ENCODE measurements at places on chromosomes 7 and 10.

DNA sequence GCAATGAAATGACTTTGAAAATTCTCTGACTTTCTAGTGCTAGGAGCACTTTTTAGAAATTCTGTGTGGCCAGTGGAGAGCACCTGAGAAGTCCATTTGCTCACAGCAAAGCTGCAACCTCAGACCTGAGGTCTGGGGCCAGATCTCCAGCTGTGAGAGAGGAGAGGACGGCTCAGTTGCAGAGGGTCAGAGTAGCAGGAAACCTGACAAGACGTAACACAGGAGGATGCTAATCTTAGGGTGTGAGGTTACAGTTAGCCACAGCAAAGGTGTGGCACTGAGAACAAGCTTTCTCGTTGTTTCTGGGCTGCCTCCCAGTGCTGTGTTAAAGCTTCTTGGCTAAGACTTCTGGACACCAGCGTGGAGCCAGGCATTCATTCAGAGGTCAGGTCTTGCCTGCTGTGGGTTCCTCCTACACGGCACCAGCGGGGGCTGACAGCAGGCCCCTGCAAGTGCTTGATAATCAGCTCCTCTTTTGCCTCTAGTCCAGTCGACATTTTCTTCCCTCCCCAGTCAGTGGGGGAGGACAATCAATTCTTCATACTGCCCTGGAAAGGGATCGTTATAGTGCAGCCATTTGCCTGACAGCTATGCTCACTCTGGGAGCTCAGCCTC lies 435.4 kb upstream of the DPP6 start:
- no peak for DNase-seq

GRCh38 chr7:103718482-103719061 lies 270.9 kb downstream of the RELN start:
- no peak for DNase-seq

DNA sequence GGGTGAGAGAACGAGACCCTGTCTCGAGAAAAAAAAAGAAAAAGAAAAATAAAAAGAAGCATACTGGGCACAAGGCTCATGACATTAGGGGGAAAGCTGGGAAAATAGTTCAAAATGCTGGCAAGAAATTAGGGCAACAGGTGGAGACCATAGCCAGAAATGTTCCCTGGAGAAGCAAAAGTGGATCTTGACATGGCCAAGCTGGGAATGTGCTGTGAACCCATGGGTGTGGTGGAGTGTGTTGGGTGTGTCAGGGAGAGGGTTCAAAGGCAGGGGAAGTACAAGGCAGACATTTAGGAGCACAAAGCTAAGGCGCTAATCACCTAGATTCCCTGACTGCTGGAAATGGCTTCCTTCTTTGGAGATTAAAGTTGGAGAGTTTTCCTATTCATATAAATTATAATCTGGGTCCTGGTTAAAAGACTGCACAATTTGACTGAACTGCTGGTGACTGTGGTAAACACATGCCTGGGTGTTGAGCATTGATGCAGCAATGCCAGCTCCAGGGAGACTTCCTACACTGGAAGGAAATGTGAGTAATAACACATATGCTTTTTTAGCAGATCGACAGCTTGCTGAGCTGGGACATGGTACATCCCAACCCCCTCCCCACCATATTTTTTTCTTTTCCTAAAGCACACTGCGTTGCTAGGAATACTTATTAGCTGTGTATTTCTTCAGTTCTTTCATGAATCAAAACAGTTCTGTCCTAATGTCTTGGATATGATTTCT lies 70.1 kb upstream of the ARHGAP21 start:
- DNase-seq, result peak; percentile 15

GRCh38 chr7:133550145-133550544 lies 297.3 kb downstream of the EXOC4 start:
- no peak for DNase-seq

GRCh38 chr7:153902862-153903261 lies 149.3 kb upstream of the DPP6 start:
- DNase-seq, result no peak

DNA sequence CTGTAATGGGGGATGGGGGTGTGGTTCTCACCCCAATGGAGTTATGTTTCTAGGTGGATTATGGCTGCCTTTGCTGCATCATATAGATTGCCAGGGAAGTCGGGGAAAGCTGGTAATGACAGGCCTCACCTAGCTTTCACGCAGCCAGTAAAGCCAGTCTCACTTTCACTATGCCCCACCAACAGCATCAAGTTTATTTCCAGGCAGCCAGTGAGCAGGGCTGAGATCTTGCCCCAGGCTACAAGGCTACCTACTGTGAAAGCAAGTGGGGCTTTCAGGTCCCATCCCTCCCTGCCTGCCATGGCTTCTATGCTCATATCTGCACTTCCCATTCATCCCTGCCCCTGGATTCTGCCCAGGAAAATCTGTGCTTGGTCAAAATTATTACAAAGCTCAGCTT lies 61.7 kb upstream of the NXPH1 start:
- no peak for DNase-seq

- peak; percentile 48 for DNase-seq
These were observed 11.9 kb downstream of the SSC4D start for GRCh38 chr7:76397409-76398183.

DNA sequence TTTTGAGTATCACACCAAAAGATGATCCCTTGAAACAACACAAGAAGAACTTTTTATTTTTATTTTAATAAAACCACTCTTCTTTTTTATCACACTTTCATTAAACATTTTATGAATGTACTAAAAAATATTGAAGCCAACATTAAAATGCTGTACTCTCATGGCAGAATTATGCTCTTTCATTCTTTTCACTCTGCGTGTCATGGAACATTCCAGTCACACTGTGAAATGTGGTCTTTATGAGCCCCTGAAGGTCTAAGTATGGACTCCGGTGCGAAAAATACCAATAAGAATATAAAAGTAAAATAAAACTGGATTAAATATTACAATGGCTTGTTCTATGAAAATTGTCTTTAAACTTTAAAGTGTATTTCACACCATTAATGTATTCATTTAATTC lies 148.4 kb downstream of the TMEM26 start:
- DNase-seq, result no peak

GRCh38 chr10:60099998-60100747 lies 193.8 kb upstream of the CCDC6 start:
- DNase-seq, result peak; percentile 43

DNA sequence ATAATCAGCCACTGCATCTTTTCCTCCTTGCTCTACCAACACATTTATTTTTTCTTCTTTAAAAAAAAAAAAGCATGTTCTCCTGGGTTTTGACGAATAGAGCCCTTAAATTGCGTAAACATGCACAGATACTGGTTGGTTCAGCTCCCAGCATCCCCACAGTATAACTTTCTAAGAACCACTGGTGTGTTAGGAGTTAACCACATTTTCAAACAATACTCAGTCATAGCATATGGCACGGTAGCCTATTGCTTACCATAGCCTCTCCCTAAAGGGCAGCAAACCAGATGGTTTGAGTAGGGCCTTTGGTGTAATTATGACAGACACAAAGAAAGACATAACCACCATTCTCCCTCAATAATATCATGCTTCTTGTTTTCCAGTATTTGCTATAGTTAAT lies 145.0 kb downstream of the LRRC4 start:
- DNase-seq, result peak; percentile 48

DNA sequence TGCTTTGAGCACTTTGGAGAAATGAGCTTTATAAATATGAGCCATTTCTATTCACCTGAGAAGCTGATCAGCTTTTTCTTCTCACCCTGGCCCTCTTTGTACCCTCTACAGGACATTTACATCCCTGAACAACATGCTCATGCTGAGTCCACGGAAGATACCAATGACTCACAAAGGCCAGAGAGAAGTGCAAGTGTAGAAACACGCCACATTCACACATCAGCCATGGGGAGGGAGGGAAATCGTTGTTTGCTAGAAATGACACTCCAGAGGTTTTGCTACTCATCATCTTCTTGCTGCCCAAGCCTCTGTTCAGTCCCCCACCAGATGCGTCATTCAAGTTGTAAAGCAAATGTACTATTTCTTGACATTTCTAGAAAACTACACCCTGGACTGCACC lies 2.8 kb upstream of the UCN3 start:
- DNase-seq, result no peak

DNA sequence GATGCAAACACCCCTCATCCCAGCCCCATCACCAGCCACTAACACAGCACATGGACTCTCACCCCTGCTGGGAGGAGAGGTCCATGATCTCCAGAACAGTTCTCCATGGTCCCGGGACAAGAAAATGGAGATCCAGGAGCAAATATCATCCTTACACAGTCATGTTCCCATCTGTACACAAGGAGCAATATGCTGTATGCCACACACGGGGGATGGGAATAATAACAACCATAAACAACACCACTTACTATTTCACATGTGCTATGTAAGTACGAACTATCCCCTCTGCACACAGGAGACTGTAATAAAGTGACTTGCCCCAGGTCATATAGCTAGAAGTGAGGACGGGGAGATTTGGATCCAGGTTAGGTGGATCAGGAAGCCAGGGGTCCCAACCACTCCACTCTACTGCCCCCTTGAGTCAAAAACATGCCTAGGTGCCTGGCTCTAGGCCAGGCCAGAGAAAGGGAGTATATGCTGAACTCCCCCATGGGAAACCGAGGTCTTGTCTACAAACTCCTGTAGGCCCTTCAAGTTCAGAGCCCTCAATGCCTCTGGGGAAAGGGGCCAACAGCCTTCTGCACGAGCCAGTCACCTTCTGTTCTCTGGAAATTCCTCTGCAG lies 34.1 kb downstream of the LRRC20 start:
- DNase-seq, result no peak

GRCh38 chr10:36280890-36281499 lies 638.9 kb upstream of the FZD8 start:
- DNase-seq, result no peak

GRCh38 chr10:48451969-48452878 lies 145.7 kb downstream of the MAPK8 start:
- DNase-seq, result no peak

GRCh38 chr10:88478256-88478655 lies 104.9 kb downstream of the RNLS start:
- peak; percentile 21 for DNase-seq

- peak; percentile 24 for DNase-seq
These were observed 610.4 kb downstream of the IPMK start for GRCh38 chr10:57657164-57657765.

DNA sequence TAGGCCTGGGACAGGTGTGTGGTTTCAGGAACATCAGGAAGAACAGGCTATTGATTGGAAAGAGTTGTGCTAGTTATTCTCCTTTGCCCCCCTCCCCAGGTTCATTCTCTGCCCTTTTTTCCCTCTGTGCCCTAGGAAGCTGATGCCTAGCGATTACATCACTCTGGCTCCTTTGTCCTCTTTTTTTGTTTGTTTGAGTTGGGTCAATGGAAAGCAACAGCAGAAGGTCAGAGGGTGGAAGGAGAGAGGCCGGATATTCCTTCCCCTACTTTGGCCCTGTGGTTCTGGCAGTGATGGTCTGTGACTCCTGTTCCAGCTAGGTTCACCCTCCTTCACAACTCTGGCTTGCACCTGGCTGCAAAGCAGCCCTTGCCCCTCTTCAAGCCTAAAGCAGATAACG lies 18.9 kb downstream of the LOXL4 start:
- DNase-seq, result no peak

- no peak for DNase-seq
These were observed 2.6 kb upstream of the RPA3 start for GRCh38 chr7:7720750-7721621.

DNA sequence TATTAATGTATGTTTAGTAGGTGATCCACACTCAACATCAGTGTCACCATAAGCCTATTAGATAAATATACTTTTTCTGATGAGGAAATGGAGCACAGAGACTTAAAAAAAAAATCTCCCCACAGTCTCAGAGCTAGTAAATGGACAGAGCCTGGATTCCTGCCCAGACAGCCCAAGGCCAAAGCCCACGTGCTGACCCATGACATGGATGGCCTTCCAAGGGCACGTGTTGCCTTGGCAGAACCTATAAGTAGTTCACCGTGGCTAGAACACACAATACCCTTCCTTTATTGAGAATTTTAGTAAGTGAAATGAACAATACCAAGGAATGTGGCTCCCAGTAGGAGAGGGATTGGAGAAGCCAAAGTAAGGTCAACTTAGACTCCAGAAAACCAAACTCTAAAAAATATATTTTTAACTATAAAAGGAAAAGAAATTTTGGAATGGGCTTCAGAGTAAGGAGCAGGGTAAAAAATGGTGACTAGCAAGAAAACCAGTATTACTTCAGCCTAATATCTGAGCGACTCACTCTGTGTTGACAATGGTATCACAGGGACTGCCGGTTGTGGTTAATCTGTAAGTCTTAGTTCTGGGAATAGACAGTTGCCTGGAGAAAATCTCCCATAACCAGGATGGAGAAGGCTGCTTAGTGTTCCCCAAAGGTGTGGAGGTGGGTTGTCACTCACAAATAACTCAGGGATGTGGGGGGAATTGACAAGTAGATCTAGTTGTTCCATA lies 223.0 kb downstream of the SORCS1 start:
- DNase-seq, result no peak

DNA sequence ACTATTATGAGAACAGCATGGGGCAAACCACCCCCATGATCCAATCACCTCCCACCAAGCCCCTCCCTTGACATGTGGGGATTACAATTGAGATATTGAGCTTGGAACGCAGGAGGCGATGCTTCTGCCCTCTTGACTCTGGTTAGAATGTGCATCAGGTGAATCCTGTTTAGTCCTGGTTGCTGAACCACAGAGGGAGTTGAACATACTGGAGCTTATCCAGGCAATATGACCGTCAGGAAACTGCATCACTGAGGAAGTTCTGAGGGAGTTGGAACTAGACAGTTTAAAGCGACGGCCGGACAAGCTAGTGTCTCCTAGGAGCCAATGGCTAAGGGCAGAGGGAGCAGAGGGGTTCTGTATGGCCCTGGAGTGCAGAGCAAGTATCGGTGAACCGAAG lies 31.8 kb upstream of the GARS1 start:
- no peak for DNase-seq

DNA sequence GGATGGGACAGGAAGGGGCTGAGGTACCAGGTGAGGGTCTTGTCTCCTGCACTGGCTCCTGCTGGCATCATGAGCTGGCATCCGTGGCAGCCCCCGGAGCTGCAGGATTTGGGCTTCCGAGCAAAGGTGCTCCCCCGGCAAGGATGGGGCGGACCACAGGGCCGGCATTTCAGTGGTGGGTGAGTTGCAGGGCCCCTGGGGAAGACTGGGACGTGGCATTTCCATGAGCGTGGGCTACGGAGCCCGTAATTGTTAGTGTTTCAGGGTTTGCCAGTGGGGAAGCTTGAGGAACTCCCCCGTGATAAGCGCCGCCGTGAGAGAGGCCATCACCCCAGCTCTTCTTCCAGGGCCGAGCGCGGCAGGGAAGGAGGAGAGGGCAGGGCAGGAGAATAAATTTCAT lies 235.6 kb downstream of the MGMT start:
- DNase-seq, result no peak

- DNase-seq, result no peak
These were observed 488.8 kb upstream of the ZMIZ1 start for GRCh38 chr10:78579995-78580394.

DNA sequence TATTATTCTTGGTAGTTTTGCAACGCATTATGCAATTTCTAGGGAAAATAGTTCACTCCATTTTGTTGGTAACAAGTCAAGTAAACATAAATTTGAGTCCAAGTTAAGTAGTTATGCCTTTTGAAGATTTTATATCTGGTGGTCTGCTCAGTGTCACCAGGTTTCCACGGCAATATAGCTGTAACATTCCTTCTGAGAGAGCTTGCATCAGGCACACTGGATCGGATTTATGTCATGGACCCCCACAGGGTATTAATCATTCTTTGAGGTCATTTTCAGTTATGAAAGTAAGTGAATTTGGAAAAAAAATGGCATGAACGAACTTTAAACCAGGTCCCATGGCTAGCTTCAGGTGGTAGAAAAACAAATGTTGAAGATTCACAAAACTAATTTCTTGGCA lies 136.3 kb downstream of the POLR1F start:
- peak; percentile 67 for DNase-seq
